ENCODE measurements at places on chromosomes 7 and 10. TPM values are rescaled to one million over a fixed set of nuclear protein-coding genes. Genes with fewer than 3 reads are reported as not detected.

DNA sequence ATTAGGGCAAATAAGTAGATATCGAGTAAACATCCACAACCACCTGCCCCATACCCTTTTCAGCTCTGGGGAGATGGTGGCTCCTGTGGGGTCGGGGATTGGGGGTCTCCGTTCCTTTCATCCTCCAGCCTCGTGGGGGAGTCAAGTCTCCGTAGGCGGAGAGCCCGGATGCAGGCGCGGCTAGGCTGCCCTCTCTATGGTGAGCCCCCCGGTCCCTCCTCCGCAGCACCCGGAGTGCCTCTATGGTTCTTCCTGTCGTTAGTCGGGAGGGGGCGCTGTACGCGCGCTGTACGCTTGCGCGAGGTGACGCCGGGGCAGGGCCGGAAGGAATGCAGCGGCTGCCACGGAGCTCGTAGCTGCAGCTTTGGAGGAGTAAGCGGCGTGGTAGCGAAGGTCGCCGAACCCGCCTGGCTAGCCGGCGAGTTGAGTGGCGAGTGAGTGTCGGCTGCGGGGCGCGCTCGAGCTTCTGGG is 14.8 kb upstream of the MMD2 start:
- peak; percentile 97 for DNase-seq

DNA sequence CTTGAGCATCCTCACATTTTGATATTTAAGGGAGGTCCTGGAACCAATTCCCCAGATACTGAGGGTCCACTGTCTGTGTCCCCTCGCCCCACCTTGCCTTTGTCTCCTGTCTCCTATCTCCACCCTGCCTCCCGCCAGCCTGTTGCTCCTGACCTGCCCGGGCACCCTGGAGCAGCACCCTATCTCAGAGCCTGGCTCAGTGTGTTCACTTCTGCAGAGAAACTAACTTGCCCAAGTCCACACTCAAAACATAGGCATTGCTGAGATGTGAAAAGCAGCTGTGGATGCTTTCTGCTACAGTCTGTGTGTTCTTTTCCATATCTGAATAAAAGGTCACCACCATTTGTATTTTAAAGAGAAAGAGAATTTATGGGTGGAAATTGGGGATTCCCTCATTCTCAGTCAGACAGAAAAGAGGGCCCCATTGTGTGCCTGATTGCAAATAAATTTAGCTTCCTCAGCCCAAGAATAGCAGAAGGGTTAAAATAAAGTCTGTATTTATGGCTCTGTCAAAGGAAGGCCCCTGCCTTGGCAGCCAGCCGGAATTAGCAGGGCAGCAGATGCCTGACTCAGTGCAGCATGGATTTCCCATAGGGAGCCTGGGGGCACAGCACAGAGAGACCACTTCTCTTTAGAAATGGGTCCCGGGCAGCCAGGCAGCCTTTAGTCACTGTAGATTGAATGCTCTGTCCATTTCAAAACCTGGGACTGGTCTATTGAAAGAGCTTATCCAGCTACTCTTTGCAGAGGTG is 161.3 kb downstream of the EGFR start:
- DNase-seq: no peak

GIMAP6 gene
- not detected for total RNA-seq

TDRD1 gene
- total RNA-seq: 0.51 TPM

ADAM22 gene
- total RNA-seq: 0.10 TPM

ADIRF gene
- total RNA-seq: 0.57 TPM
